RPMI7951 (cell line): ENCODE measurements at places on chromosomes 4 and X.
A peak's percentile ranks its signal among the peaks of the same experiment; 100 is the strongest.

GRCh38 chrX:153889123-153889522 is 3.1 kb upstream of the L1CAM start:
- DNase-seq: no peak

GRCh38 chr4:10684631-10685030 is at the start of gene CLNK:
Gene CLNK (minus strand): TSS chr4:10684768. CDS start chr4:10667869, 16,899 bp downstream.
- no peak for DNase-seq

- DNase-seq: peak; percentile 62
Observed at GRCh38 chr4:172996571-172997216, 171.9 kb upstream of the GALNT7 start.

GRCh38 chr4:140740422-140740821 is 15.8 kb downstream of the TBC1D9 start:
- DNase-seq: no peak

- DNase-seq: no peak
Observed at GRCh38 chr4:6941796-6942195, 32.2 kb downstream of the TBC1D14 start.

GRCh38 chr4:57157596-57158137 is 47.5 kb upstream of the IGFBP7 start:
- DNase-seq: no peak

DNA sequence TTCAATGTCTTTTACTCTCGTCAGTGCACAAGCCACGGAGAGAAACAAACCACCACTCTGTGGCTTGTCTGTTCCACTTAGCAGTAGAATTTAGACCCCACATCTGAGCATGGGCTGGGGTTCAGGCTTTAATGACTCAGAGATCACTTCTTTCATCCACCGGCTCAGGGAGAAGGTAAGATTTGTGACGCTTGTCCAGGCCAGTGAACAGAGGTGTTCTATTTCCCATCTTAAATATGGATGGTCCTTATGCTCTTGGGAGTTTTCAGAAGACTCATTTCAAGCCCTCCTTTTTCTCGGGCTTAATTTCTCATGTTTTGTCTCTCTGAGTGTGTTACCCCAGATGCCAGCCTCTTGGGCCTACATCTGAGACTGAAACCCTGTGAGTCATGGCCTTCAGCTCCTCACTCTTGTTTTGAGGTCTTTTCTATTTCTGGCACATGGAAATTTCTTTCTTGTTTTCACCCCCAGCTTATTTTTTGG is 127.4 kb upstream of the SFRP2 start:
- peak; percentile 43 for DNase-seq

DNA sequence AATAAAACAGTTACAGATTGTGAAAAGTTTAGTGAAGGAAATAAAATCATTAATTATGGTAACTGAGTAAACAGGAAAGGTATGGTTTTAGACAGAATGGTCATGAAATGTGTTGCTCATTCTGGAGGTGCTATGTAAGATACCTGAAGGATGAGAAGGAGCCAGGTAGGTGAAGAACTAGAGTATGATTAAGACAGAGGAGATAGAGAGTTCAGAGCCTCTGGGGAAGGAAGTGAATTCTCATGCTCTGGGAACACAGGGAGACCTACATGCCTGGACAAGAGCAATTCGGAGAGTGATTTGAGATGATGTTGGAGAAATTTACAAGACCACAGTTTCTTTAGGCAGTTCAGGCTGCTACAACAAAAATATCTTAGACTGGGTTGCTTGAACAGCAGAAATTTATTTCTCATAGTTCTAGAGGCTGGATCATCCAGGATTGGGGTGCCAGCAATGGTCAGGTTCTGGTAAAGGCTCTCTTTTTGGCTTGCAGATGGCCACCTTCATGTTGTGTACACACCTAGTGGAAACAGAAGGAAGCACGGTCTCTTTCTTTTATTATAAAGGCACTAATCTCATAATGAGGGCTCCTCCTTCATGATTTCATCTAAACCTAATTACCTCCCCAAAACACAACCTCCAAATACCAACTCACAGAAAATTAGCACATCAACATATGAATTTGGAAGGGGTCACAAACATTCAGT is 1416.1 kb downstream of the PCDH7 start:
- DNase-seq: no peak

DNA sequence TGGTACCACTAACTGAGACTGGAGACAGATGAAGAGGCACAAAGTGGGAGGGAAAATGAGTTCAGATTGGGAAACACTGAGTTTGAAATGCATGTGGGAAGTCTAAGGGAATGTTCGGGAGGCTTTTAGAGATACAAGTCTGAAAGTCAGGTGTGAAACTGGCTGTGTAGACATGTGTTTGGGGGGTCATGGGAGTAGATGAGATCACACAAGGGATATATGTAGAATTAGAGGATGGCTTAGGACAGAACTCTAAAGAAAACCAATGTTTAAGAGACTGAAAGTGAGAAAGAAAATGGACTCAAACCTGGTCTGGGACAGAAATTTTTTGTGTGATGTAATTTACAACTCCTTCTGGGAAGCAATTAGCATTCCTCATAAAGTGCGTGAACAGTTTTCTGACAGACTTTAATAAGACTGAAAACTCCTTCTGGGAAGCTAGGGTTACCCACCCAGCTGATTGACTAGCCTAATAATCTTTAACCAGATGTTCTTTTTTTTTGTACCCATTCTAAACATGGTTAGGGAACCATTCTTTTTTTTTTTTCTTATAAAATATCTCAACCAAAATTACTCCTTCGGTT is 8.7 kb upstream of the JADE1 start:
- no peak for DNase-seq

DNA sequence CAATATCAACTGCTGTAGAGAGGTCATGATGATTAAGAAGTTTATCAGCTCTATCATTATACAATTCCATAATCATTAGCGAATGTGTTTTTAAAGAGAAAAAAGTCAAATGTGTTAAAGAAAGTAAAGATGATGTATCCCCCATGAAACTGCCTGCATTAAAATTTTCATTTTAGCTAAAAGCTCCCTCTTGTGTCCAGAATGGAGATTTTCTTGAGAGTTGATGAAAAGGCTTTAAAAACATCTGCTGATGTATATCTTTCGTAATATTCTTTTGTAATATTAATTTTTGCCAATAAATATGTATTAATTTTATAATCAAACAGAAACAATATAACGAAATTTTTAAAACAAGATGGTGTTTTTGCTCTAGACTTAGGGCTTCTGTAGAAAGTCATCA is 52.1 kb upstream of the LHFPL1 start:
- peak; percentile 0 for DNase-seq

DNA sequence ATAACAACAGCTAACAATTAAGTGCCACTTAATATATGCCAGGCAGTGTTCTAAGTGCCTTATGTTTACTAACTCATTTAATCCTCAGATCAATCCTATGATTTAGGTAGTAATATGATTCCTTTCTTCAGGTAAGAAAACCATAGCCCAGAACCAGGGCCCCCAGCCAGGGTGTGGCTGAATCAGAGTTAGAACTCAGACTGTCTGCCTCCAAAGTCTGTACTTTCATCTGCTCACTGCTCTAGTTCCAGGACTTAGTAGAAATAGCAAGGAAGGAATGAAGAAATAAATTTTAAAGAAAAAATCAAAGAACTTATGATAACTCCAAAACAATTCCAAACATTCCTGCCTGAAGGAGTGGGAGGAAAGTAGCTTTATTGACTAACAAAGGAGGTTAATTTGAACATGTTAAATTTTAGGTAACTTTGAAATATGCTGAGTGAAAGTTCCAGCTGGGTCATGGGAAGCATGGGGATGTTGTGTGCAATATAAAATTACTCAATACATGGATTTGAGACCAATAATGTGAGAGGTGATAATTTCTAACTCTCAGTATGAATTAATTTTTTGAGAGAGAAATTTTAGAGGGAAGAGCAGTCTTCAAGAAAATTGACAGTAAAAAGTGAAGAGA is 8.8 kb upstream of the ADH1C start:
- DNase-seq: no peak

GRCh38 chr4:83830138-83830888 is 294.4 kb downstream of the GPAT3 start:
- DNase-seq: no peak

GRCh38 chrX:103913356-103914020 is 48.9 kb upstream of the TMSB15B start:
- peak; percentile 0 for DNase-seq

DNA sequence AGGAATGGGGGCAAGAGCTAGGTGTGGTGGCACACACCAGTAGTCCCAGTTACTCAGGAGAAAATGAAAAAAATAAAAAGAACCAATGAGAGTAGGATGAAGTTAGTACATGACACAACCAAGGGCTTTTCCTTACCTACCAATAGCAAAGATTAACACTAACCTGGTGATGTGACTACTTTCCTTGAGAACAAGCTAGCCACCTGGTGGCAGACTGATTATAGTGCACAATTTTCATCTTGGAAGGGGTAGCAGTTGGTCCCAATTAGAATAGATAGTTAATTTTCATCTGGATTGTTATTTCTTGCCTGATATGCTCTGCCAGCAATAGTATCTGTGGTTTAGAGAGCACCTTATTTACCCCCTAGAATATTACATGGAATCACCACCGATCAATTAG is 1216.8 kb upstream of the PABPC4L start:
- peak; percentile 26 for DNase-seq
